ENCODE measurements at places on chromosomes 4 and X.

DNA sequence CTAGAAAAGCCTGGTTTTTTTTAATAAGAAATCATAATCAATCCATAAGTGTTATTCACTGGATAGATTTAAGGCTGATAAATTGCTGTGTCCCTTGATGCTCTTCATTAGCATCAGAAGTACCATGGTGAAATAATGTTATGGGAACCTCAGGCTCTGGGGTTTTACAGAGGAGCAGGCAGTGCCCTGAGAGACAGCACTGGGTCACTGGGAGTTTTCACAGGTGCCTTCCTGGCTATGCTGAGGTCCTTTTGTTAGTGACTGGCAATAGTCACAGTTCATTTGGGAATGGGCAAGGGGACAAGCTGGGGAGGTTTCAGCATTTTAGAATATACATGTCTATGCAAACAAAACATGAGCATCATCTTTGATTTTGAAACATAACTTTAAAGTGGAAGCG, 38.6 kb downstream of the ANK2 start:
- no peak for DNase-seq

GRCh38 chrX:94051926-94052325, 377.9 kb downstream of the FAM133A start:
- DNase-seq = no peak

DNA sequence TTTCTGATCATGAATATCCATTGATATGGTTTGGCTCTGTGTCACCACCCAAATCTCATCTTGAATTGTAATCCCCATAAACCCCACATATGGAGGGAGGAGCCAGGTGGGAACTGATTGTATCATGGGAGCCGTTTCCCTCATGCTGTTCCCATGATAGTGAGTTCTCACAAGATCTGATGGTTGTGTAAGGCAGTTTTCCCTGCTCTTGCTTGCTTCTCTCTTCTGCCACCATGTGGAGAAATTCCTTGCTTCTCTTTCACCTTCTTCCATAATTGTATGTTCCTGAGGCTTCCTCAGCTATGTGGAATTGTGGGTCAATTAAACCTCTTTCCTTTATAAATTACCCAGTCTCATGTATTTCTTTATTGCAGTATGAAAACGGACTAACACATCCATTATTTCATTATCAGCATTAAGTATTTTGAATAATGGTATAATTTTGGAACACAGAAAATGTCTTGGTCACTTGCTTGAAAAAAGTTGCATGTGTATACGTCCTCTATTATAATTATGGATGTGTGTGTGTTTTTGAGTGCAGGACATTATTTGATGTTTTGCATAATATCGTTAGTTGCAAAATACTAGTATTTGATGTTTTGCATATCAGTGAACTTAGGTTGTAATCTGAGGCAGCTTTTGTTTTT, 334.6 kb downstream of the PCDH10 start:
- DNase-seq = no peak

DNA sequence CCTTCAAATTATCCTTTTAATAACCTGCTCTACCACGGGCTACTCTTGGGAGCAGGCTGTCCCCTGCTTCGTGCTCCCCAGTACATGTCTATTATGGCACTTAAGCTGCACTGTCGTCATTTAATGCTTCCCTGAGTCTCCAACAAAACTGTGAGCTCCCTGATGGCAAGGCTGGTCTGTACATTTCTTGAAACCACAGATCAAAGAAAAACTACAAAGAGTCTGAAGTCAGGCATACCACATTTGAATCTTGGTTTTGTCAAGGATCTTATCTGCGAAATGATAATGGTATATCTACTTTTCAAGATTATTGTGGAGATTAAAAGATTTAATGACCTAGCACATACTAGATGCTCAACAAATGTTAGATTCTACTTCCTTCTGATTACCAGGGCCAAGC, 45.7 kb downstream of the MAML3 start:
- no peak for DNase-seq

DNA sequence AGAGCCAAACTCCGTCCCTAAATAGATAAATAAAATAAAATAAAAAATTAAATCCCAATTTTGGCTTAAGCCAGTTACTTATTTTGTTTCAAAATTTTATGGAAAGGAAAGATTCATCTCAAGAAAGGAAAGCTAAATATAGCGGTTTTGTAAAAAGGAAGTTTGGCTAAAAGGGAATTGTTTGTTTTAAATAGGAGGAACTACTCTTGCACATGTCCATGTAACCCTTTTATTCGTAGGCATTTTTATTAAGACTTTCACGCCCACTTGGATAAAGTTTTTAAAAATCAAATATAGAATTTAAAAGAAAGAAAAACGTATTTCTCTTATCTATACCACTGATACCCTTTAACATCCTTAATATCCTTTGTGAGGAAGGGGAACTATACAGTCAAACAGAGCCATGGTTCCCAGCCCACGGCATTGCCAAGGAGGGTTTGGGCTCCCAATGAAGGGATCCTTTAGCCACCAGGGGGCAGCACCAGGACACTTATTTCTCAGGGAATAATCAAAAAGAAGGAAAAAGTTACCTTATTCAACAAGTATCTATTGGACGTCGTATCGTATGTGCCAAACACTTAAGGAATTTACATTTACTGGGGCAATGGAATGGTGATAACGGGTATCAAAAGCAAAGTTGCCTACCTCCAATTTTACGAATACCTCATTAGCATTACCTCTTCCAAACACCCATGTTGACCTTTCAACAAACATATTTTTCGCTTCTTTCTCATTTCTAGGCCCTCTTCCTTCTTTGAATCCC, 27.7 kb downstream of the CDKN2AIP start:
- DNase-seq = peak; percentile 92

GRCh38 chrX:1387141-1387776, 4.7 kb downstream of the SLC25A6 start:
- peak; percentile 66 for DNase-seq

GRCh38 chrX:10173331-10173900, 16.6 kb downstream of the CLCN4 start:
- DNase-seq = no peak

- DNase-seq = peak; percentile 65
Observed at GRCh38 chrX:130118441-130119311, 8.4 kb upstream of the ELF4 start.

GRCh38 chr4:85824166-85824945, 349.4 kb downstream of the ARHGAP24 start:
- DNase-seq = no peak

DNA sequence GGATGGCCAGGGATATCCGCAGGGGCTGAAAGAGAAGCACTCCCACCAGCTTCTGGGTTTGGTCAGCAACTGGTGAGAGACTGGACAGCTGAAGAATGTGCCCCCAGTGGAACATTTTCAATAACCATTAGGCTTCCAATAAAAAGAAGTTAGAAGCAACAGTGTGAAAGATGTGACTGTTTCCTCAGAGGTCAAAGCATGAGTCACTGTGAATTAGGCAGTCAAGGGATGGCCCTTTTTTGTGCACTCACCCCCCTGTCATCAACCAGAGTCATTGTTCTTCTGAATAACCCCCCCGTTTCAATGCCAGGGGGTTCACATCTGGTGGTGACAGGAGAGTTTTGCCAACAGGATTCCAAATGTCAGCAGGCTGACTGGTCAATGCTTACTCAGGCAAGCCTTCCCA, 74.6 kb upstream of the SH3RF1 start:
- DNase-seq = no peak

DNA sequence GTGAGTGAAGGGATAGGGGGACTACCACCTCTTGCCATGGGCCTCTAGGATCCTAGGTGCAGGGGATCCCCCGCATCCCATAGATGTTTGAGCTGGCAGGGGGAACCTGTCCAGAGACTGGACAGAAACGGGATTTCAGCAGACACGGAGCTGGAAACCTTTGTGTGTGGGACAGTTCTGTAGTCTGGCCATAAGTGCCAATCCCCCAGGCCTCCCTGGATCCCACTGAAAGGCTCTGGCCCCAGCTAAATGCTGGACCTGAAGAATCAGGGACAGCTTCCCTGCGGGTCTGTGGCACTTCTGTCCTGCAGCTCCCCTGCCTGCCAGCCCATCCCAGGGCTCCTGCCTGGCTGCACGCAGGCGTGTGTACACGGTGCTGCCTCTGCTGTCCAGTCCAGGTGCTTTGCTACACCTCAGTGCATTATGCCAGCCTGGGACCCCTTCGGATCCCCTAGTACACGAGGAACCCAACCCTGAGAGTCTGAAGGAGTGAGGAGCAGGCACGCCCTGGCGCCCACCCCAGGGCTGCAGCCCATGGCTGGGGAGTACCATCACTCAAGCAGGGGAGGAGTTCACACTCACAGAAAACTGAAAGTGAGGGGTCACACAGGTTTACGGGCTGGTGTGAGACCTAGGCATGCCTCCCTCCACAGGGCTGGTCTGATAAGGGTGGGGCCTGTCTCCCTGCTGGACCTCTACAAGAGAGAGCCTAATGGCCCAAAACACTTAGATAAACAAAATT, 703.0 kb downstream of the ARAP2 start:
- no peak for DNase-seq

- no peak for DNase-seq
Observed at GRCh38 chr4:175787546-175787945, 24.5 kb downstream of the GPM6A start.

GRCh38 chrX:123884809-123885408, 25.1 kb downstream of the XIAP start:
- no peak for DNase-seq

DNA sequence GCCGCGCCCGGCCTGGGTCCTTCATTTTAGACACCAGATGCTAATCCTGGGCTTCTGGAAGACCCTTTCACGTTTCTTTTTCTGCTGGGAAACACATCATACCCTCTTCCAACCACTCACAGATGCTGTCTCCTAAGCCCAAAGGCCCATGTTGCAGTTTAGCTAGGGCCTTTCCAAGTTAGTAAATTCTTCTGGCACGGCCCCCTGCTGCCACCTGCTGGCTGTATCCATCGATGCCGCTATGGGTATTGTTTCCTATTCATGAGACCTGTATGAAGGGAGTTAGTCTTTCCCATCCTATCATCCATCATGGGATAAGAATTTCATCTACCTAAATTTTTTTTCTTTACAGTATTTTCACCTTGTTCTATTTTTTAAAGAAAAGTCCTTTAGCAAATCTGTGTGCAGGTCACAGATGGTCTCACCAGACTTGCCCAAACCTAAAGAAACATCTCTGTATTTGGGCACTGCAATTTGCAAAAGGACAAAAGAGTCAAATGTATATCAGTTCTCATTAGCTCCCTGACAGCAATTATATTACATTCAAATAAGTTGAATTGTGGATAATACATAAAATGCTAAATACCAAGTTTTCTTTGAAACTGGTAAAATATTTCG, 37.8 kb upstream of the SLC9A7 start:
- peak; percentile 88 for DNase-seq

GRCh38 chr4:8819473-8820177, 52.0 kb downstream of the HMX1 start:
- peak; percentile 30 for DNase-seq

GRCh38 chrX:2824886-2825285, 3.8 kb upstream of the GYG2 start:
- DNase-seq = no peak

DNA sequence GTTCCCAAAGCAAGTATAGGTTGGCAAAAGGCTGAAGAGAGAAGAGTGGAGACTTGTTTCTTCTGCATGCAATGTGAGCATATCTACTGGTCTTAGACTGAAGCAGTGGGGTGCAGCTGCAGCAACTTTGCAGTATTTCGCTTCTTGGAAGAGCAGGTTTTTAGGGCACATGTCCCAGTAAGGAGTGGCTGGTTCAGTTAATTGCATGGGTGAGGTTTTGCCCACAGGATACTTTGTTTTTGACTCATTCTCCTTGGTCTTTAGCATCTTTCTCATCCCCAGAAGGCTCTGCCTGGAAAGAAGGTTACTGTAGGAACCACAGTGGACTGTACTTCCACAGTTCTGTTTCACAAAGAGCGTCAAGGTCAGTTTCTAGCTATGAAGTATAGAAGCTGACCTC, 68.0 kb upstream of the NR3C2 start:
- no peak for DNase-seq

- DNase-seq = no peak
Observed at GRCh38 chr4:164440199-164440598, 313.7 kb upstream of the SMIM31 start.

GRCh38 chr4:13160920-13161319, 323.2 kb downstream of the RAB28 start:
- no peak for DNase-seq

- no peak for DNase-seq
Observed at GRCh38 chrX:69285401-69285877, 120.2 kb upstream of the PJA1 start.

DNA sequence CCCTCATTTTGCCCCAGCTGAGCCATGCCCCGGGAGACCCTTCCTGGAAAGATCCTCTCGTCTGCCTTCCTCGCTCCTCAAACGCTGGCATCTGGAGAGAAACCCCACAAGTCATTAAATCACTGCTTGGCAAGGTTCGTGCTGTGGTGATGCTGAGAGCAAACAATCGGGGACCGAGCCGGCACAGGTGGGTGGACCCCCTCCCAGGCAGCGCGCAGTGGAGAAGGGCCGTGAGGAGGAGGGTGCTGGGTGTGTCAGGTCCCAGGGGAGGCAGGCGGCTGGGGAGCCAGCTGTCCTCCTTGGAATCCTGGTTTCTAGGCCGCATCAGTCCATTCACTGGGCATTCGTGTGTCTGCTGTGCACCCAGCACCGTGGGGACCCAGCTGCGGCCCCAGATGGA, 64.9 kb upstream of the PSAPL1 start:
- DNase-seq = no peak

- no peak for DNase-seq
Observed at GRCh38 chr4:82561786-82562563, at the start of gene TMEM150C. TMEM150C (minus strand) TSS chr4:82561988; CDS start chr4:82504657, 57,331 bp downstream.

GRCh38 chr4:13525606-13526281, 18.6 kb downstream of the NKX3-2 start:
- no peak for DNase-seq

DNA sequence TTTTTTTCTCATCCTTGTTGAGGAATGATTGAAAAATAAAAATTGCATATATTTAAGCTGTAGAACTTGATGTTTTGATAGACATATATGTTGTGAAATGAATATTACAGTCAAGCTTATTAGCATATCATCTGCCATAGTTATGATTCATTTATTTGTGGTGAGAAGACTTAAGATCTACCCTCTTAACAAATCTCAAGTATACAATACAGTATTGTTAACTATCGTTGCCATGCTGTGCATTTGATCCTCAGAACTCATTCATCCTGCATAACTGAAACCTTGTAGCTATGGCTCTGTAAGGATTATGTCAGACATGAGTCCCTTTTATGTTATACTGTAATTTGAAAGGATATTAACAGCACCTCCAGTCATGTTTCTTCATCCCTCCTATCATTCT, 2045.3 kb downstream of the ARAP2 start:
- no peak for DNase-seq

GRCh38 chr4:158671665-158671914, at the start of gene C4orf46:
C4orf46 (minus strand) TSS chr4:158671887; CDS start chr4:158671801, 86 bp downstream.
- DNase-seq = no peak

GRCh38 chr4:7539659-7540058, 104.9 kb upstream of the PSAPL1 start:
- peak; percentile 73 for DNase-seq

Measured in activated effector memory CD4-positive, alpha-beta T cell treated with anti-CD3 and anti-CD28 coated beads, Interleukin-2, amount 50 U/mL, for 16 hours (primary cell).